ENCODE measurements at places on chromosomes 16 and 17.

DNA sequence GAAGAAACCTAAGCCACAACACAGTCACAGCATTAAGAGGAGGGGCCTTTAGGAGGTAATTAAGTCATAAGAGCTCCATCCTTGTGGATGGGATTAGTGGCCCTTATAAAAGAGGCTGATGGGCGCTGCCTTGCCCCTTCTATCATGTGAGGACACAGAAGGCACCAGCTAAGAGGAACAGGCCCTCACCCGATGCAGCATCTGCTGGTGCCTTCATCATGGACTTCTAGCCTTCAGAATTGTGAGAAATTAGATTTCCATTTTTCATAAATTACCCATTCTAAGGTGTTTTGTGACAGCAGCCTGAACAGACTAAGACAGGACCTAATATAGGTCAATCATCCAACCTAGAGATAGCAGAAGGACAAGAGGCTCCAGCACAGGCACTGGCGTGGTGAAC lies 120.8 kb downstream of the CDYL2 start:
- DNase-seq, result no peak

GRCh38 chr16:35725949-35726348 lies 2266.5 kb downstream of the TP53TG3F start:
- no peak for DNase-seq

- DNase-seq, result peak; percentile 59
Measured at GRCh38 chr17:609232-609810, 105.3 kb downstream of the VPS53 start.

DNA sequence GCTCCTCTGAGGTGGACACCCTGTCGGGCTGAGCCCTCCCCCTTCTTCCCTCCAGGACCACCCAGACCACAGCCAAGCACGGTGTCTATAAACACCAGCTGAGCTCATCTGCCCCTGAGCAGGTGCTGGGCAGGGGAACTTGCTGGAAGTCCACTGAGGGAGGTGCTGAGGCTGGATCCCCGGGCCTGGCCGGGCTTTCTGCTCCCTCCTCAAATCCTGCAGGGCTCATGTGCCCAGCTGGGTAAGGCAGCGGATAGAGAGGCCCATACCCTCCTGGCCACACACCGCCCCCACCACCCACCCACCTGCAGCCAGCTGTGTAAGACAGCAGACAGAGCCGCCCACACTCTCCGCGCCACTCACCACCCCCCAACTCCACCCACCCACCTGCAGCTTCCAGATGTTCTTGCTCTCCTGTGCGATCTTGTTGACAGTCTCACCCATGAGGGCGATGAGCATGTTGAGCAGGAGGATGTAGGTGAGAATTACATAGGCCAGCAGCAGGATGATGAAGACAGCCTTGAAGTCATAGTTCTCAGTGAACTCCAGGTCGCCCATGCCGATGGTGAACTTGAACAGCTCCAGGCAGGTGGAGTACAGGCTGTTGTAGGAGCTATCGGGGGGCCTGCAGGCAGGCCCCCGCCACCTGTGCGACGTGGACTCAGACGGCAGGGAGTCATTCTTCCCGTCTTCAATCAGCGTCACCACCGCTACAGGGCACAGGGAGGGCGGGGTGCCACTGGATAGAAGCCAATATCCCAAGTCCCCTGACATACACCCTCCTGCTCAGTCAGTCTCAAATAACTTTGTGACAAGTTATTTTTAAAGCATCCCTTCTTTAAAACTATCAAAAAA lies 15.9 kb upstream of the TRPV3 start:
- no peak for DNase-seq

DNA sequence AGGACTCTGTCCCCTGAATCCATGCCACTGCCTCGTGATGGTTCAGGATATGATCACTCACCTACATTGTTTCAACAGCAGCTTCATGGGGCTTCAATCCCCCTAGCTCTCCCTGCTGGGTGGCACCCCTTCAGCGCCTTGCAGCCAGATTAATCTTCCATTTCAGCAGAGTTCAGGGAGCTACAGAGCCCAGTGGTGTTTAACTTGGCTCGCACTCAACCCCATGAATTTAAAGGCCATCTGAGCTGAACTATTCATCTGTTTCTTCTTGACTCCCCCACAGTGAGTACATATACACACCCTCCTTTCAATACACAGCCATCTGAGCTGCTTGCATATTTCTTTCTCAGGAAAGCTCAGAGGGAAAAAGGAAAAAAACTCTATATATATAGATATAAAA lies 202.8 kb upstream of the C16orf82 start:
- peak; percentile 2 for DNase-seq

DNA sequence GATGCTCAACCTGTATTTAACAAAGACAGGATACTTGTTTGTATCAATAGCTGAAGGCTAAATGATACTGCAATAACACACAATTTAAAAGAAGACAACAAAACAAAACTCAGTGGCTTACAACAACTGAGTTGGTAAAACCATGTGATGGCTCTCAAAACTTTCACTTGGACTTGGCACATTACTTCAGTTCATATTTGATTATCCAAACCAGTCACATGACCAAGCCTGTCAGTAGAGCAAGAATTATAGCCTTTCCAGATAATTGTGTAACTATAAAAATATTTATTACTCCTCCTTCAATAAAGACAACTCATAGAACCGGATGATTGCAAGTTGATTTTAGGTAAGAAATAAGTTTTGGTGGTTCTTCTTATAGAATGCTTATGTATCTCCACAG lies 56.8 kb downstream of the NQO1 start:
- peak; percentile 11 for DNase-seq

DNA sequence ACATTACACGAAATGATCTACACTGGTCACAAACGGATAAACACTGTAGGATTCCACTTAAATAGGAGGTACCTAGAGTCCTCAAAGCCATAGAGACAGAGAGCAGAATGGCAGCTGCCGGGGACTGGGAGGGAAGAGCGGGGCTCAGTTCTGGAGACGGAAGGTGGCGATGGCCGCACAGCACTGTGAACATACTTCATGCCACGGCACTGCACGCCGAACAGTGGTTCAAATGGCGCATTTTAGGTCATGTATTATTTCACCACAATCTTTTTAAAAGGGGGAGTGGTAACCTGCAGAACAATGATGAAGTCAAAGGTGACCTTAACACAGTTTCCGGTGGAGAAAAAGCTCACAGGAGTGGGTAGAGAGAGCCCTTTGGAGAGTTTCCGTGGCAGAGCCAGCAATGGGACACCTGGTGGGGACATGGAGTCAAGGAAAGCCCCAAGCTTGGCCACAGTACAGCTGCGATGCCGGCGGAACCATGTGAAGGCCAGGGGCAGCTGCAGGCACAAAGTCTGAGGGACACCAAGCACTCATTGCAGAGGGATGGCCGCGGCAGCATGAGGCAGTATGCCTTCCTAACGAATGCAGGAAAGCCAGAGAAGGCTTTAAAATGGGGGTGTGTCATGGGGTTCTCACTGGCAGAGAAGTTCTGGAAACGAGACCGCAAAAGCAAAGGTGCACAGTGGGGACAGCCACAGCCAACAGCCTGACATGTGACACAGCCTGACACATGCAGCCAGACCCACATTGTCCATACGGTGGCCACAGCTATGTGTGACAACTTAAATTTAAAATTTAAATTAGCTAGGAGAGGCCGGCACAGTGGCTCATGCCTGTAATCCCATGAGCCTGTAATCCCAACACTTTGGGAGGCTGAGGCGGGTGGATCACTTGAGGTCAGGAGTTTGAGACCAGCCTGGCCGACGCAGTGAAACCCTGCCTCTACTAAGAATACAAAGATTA lies 7.3 kb downstream of the FLCN start:
- DNase-seq, result no peak

DNA sequence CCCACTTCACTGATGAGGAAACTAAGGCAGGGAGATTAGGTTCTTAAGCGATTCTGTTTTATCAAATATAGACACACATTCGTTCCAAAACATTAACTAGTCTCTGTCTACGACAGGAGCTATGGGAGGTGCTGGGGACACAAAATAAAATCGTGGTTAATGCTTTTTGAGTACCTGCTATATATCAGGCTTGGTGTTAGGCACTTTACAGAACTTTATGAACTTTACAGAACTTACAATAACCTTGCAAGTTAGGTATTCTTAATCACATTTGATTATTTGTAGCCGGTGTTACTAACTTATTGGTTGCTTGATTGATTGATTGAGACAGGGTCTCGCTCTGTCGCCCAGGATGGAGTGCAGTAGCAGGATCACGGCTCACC lies 538 bp upstream of the HEATR3 start:
- no peak for DNase-seq

DNA sequence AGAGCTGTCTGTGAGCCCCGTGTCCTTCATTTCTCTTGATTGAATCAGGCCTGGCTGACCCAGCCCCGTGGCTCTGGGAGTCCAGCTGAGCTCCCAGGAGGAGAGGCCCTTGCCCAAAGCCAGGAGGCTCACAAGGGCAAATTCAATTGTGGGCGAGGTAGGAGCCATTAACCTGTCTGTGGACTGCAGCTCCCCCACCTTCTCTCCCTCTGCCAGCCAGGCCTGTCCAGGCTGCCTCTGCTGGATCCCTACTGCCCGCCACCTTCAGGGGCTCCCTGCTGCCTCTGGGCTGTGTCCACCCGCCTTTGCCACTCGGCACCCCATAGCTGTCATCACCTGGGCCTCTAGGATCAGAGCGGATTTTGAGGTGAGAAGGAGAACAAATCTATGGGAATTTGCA lies 61.9 kb downstream of the RTN4RL1 start:
- DNase-seq, result no peak

DNA sequence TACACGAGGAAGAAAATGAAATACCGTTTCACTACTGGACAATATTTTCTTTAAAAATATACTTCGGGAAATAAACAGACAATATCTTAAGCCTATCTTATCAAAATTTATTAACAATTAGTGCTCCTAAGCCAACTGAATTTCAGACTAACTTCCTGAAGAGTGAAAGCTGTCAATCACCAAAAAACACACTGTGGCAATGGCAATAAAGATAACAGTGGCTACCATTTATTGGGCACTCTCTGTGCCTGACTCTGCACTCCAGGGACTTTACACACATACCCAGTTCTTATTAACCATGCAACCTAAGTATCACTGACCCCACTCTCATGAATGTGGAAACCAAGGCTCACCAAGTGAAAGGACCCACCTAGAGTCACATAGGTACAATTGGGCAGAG lies 83.7 kb downstream of the NCOR1 start:
- DNase-seq, result no peak

Data from fibroblast of mammary gland (primary cell).